ENCODE measurements at places on chromosomes 13 and 19. TPM values are rescaled to one million over a fixed set of nuclear protein-coding genes. Genes with fewer than 3 reads are reported as not detected.

NEK5 gene
- total RNA-seq: 0.09 TPM

LILRB3 gene
- total RNA-seq: not detected

S1PR2 gene
- 56.8 TPM for total RNA-seq

KIR2DL3 gene
- total RNA-seq: not detected

FFAR3 gene
- total RNA-seq: not detected

HNRNPA1L2 gene
- total RNA-seq: 3.3 TPM

ZNF709 gene
- total RNA-seq: 3.2 TPM

ZNF729 gene
- total RNA-seq: not detected

ICAM5 gene
- total RNA-seq: 0.69 TPM

BRME1 gene
- total RNA-seq: not detected

TLE6 gene
- 0.63 TPM for total RNA-seq

ZNF415 gene
- total RNA-seq: 14.8 TPM

MATK gene
- total RNA-seq: not detected

SIGLEC7 gene
- not detected for total RNA-seq

PLPPR3 gene
- total RNA-seq: 0.47 TPM

CD209 gene
- total RNA-seq: not detected

ATP4A gene
- not detected for total RNA-seq

SIGLEC12 gene
- total RNA-seq: not detected

SERTAD1 gene
- 27.6 TPM for total RNA-seq

OPA3 gene
- 2.7 TPM for total RNA-seq

SIN3B gene
- total RNA-seq: 18.6 TPM

CFAP97D2 gene
- total RNA-seq: not detected

TNFSF13B gene
- total RNA-seq: 5.5 TPM

CEACAM21 gene
- not detected for total RNA-seq

FFAR2 gene
- not detected for total RNA-seq

ADM5 gene
- 0.47 TPM for total RNA-seq

BCL2L12 gene
- total RNA-seq: 1.6 TPM

PSMC4 gene
- total RNA-seq: 76.8 TPM

SPRY2 gene
- total RNA-seq: 10.6 TPM

IGLON5 gene
- total RNA-seq: not detected

FOSB gene
- 0.79 TPM for total RNA-seq

ADGRE2 gene
- not detected for total RNA-seq

ACTMAP gene
- total RNA-seq: 0.47 TPM

DACT3 gene
- 4.6 TPM for total RNA-seq

TNFRSF19 gene
- total RNA-seq: 85.6 TPM

ZNF787 gene
- total RNA-seq: 18.8 TPM

TPTE2 gene
- total RNA-seq: not detected

WDR87 gene
- total RNA-seq: not detected

SYT3 gene
- total RNA-seq: not detected

R3HDM4 gene
- 14.0 TPM for total RNA-seq

ANKLE1 gene
- total RNA-seq: 0.16 TPM

SIGLEC10 gene
- total RNA-seq: not detected

CELF5 gene
- not detected for total RNA-seq

HIPK4 gene
- total RNA-seq: 0.16 TPM

LRRC8E gene
- 4.2 TPM for total RNA-seq

GRK1 gene
- not detected for total RNA-seq

Data from bronchial smooth muscle cell (primary cell).